CD4-positive, alpha-beta T cell treated with Interleukin-1 beta for 1 hour (primary cell): ENCODE measurements at places on chromosomes 6 and 20.

GRCh38 chr6:105929626-105930025, 156.5 kb upstream of the PRDM1 start:
- no peak for DNase-seq

GRCh38 chr6:129730477-129731165, 20.6 kb upstream of the ARHGAP18 start:
- DNase-seq = peak; percentile 65

GRCh38 chr6:112027942-112028674, 25.8 kb upstream of the CCN6 start:
- DNase-seq = peak; percentile 81

DNA sequence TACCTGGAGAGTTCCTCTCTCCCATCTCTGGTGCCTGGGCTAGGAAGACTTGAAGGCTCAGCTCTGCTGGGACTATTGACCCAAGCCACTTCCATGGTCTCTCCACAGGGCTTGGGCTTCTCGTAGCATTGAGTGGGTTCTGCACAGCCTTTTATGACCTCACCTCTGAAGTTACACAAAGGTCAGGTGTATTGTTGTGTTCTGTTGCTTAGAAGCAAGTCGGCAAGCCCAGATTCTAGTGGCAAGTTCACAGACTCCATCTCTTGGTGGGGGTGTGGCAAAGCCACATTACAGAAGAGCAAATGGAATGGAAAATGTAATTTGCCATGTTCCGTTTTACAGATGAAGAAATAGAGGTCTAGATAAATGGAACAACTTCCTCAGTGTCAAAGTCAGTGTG, 13.5 kb downstream of the BPI start:
- no peak for DNase-seq

- DNase-seq = no peak
These were observed 110.7 kb downstream of the DACT2 start for GRCh38 chr6:168208854-168209253.

- DNase-seq = no peak
These were observed 23.5 kb upstream of the FOXC1 start for GRCh38 chr6:1586256-1586655.

DNA sequence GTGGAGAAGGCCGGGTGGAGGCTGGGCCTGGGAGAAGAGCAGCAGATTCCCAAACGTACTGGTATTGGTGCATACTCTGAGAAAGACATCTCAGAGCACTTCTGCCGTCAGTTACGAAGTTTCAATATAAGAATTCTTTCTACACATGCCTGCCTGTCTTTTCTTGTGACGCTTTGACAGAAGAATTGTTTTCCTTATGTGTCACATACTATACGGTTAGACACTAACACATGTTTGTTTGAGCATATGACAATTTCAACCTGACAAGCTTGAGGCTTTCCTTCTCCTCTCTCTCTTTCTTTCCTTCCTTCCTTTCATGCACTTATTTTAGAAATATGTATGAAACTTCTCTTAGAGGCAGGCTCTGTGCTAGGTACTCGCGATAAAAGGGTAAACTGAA, 360.0 kb downstream of the QKI start:
- no peak for DNase-seq

GRCh38 chr6:63447134-63447533, 125.1 kb upstream of the LOC128125822 start:
- DNase-seq = no peak

GRCh38 chr6:17101422-17102257, at the start of gene STMND1:
TSS of gene STMND1 (plus strand) at chr6:17102050. CDS start at chr6:17102258, 208 bp downstream.
- DNase-seq = no peak

- DNase-seq = no peak
These were observed 29.4 kb upstream of the ASF1A start for GRCh38 chr6:118864341-118865099.

GRCh38 chr6:152721956-152722355, 24.3 kb downstream of the MYCT1 start:
- no peak for DNase-seq

DNA sequence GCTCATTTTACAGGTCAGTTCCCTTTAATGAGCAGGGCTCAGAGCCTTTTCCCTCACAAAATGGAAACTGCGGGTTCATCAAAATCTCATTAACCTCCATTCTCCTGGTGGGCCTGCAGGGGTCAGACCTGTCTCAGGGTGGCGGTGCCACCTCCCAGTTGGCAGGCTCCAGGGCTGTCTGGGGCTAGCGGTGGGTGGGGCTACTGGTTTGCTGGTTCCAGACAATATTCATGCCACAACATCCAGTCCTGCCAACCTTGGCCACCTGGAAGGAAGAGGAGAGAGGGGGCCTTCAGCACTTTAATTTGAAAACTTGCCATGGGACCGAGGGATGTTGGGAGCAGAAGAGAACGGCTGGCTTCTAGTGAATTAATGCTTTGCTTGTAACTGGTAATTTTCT, 41.9 kb upstream of the CTNNBL1 start:
- peak; percentile 9 for DNase-seq

DNA sequence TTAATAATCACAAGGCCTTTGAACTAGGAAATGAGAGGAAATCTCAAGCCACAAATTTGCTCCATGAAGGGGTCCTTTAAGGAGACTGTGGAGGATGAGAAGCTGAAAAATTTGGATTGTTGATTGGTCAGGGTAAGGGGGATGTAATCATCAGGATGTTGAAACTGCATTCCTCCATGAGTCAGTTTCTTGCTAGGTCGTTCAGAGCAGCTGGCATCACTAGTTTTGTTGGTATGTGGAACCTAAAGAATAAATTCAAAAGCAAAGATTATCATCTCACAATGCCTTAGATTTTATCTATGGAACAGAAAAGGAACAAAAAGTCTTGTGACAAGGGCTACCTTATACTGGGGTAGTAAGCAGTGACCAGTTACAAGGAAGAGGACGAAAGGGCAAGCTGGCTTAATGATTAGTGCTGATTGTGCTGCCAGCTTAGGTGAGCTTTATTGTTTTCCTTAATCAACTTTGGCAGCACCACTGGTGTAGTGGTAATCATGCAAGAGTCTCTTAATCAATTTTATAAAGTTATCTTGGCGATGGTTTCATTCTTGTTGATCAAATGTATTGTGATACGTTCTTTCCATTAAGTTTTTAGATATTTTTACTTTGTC, 36.6 kb downstream of the CRISP2 start:
- DNase-seq = no peak

DNA sequence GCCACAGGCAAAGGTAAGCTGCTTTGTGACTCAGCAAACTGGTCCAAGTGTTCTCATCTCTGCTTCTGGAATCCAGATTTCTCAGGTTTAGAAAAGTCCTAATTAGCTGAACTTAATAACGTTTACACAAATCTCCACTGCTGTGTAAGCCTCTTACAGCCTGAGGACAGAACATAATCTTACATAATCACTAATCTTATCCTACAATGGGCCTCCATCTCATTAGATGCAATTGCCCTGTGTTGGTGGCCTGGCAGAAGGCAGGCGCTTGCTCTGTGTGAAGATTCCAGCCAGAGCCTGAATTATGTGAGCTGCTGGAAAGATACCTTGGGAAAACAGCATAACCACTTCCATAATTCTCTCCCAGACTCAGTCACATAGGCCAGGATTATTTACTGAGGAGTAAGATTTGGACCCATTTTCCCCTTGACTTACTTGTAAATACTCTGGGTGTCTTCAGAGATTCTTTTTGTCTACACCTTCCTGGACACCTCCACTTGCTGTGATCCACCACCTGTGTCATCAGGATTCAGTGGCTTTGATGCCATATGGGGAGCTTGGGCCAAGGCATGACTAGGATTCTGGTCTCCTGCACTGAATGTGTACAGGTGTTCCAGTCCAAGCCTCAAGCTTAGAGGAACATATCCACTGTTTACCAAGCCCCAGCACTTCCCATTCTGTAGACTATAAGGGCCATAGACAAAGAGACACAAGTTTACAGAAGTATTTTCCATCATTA, 104.4 kb downstream of the C6orf118 start:
- DNase-seq = no peak

- no peak for DNase-seq
These were observed 486.5 kb downstream of the RFPL4B start for GRCh38 chr6:112833581-112834131.

GRCh38 chr6:17666646-17667045, 40.1 kb downstream of the NUP153 start:
- DNase-seq = no peak

DNA sequence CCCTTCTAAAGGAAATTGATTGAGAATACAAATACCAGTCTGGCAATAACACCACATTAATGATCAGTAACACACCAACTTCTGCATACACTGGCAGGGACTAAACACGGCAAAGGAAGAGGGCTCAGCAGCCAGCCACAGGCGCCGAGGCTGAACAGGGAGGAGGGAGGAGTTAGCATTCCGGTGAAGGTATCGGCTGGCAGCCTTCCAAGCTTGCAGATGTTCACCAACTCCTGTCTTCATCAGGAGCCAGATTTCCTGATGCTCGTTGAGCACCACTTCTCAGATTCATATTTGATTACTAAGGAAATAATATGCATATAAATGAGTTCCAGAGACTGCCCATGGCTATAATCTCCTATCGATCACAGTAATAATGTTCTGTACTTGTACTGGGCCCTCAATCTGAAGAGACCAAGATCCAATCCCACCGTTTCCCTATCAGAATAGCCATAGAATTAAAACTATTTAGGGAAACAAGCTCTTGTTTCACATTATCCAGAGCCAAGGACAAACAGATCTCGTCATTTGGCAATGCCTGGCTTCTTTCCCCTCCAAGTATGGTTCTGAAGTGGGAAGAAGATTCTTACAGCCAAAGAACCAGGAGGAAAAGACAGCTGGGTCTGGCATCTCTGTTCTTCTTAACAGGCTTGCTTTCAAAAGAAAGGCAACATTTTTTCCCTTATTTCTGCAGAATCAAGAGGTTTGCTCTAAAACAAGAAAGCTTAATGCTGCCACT, 42.2 kb downstream of the GFOD1 start:
- DNase-seq = no peak

DNA sequence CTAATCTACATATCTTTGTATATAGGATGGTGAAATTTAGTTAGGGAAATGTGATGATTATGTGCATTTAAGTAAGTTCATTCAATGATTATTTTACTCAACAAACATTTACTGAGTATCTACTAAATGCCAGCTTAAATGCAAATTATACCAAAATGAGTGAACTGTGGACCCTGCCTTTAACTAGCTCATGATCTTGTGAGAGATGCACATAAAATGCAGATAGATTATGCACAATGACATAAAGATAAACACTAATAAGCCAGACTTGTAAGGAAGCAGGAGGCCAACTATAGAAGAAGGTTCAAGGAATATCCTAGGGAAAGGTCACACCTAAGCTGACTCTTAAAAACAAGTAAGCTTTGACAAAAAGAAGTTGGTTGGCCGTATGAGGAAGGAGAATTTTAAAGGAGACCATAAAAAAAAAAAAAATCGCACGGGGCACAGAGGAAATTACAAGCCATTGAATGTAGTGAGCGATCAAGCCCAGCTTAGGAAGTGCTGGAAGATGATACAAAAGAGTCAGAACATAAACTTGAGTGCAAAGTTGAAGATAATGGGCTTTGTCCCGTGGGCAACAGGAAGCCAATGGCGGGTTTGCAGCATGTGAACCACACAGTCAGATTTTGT, 107.9 kb downstream of the NRSN1 start:
- no peak for DNase-seq

GRCh38 chr20:33465481-33466302, 22.1 kb upstream of the SNTA1 start:
- no peak for DNase-seq

DNA sequence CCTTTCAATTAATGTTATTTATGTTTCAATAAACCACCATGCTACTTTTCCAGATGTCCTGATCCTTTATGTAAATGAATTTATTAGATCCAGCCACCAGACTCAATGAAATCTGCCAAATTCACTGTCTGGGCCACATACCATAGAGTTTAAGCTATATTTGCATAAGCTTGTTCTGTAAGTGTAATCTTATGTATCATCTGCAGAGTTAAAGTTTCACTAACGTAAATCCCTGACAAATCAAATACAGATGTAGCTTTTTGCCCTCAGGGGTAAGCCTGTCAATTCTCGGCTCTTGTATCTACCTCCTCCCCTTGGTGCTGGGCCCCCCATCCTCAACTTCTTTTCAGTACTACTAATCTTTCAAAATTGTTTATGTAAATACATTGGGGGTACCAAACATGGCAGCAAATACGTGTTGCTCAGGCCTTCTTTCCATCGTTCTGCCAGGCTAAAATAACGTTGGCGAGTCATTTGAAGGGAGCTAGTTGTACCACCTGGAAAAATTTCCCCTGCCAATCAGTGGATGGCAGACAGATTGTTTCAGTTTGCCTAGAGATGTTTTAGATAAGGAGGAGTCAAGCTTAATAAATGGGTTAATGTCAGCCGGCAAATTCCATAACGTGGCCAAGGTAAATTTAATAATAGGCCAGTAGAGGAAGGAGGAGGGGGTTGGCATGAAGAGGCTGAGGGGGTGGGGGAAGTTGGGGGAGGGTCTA, 79.6 kb downstream of the RPS12 start:
- DNase-seq = no peak

DNA sequence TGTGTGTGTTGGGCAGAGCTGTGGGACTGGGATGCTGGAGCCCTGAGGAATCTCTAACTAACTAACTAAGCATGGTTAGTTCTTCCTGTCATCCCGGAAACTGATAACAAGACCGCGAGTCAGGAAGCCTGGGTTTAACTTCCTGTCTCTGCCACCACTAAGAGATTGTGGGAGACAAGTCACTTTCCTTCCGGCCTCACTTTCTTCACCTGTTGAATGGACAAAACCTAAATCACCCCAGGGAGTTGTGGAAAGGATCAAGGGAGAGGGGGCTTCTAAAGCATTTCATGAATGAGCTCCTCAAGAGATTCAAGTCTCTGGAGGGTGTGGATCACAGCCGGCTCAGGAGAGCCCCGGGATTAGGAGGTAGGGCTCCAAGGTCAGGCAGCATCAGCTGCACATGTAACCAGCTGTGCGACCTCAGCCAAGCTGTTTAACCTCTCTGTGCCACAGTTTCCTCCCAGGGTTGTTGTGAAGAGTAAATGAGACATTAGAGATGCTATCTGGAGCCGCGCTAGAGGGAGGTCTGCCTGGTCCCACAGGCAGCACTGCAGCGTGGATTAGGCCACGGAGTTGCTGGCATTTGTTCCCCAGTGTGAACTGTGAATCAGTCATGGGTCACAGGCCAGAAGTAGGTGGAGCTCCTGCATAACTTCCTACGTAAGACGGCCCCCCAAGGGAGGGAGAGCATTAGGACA, 105.1 kb downstream of the TOX2 start:
- peak; percentile 35 for DNase-seq

- no peak for DNase-seq
These were observed 288.7 kb downstream of the CD109 start for GRCh38 chr6:73984571-73985210.

DNA sequence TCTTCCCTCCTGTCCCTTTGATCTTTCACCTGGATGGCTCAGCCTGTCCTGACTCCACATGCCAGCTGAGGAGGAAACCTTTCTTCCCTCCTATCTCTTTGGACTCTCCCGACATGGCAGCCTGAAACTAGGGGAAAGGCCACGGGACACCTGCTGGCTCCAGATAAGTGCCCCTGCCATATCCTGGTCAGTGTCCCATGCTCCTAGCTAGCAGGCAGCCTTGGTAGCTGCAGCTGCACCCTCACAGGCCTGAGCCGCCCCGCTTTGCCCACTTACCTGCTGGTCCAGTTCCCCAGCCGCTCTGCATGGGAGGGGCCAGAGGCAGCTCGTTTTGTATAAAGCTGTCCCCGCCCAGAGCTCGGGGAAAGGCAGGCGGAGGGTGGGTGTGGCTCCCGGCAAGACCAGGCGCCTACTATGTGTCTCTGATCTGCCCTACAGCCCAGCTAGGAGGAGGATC, 7.4 kb upstream of the SLC52A3 start:
- no peak for DNase-seq

- no peak for DNase-seq
These were observed 419.7 kb downstream of the CD109 start for GRCh38 chr6:74115674-74116073.

- no peak for DNase-seq
These were observed 6.7 kb downstream of the STX11 start for GRCh38 chr6:144156991-144157390.

GRCh38 chr6:91852252-91852651, 1265.4 kb upstream of the MAP3K7 start:
- no peak for DNase-seq
